ENCODE measurements at places on chromosomes 7 and 10.

DNA sequence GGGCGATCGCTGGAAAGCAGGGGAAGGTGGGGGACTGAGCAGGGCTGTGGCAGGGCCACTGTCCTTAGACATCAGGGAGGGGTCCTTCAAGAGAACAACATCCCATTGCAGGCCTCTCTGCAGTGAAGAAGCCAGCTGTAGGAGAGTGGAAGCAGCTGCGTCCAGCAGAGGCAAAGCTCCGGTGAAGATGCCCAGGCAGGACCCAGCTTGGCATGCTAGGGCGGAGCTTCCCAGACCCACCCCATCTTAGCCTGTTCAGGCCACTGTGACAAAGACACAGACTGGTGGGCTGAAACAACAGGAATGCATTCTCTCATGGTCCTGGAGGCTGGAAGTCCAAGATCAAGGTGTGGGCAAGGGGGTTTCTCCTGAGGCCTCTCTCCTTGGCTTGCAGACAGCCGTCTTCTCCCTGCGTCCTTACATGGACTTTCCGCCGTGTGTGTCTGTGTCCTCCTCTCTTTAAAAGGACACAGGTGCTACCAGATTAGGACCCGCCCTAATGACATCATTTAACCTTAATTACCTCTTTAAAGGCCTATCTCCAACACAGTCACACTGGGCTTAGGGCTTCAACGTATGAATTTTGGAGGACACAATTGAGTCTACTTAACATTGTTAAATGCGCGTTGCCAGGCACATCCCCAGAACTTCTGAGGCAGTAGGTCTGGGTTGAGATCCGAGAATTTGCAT is 178.1 kb upstream of the GRB10 start:
- DNase-seq = no peak

GRCh38 chr7:87210506-87210905 is 9.0 kb downstream of the TMEM243 start:
- DNase-seq = no peak

GRCh38 chr10:3797750-3798149 is 12.7 kb upstream of the KLF6 start:
- DNase-seq = no peak

- DNase-seq = no peak
Observed at GRCh38 chr10:95711492-95711891, 17.8 kb upstream of the TCTN3 start.

GRCh38 chr7:107644309-107644974 is 16.2 kb upstream of the SLC26A4 start:
- DNase-seq = no peak

DNA sequence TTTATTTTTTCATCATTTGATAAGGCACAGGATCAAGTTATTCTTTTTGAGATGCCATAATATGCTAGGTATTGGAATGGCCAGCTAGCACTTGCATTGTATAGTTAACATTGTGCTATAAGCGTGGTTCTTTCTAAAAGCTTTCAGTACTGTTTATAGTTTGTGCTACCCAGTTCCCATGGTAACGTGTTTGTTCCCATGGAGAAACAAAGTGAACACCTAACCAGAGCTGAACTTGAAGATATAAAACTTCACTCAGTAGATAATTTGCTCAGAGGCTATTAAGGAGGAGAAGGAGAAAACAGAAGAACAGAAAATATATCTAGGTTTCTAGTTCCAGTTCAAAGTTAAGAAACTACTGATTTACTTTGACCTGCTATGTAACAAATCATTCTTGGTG is 23.6 kb upstream of the ITGB8 start:
- DNase-seq = no peak

- DNase-seq = no peak
Observed at GRCh38 chr10:76435157-76435556, 1003.7 kb downstream of the LRMDA start.

DNA sequence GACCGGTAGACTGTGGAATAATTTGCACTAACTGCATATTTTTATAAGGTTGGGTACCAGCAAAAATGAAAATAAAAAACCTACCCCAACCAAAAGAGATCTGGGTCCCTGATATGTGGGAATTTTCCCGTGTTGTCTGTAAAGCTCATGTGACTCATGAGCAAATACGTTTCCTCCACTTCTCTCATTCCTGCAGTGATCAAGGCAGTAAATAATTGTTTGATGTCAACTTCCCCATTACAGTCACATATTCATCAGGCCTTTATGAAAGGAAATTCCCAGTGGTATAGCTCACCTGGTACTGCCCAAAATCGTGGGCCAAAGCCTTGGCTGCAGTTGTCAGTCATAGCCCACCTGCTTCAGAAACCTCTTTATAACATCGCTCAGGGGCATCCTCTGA is 166.0 kb upstream of the ANK3 start:
- DNase-seq = no peak

- DNase-seq = no peak
Observed at GRCh38 chr7:36726311-36726710, 2.0 kb upstream of the AOAH start.

DNA sequence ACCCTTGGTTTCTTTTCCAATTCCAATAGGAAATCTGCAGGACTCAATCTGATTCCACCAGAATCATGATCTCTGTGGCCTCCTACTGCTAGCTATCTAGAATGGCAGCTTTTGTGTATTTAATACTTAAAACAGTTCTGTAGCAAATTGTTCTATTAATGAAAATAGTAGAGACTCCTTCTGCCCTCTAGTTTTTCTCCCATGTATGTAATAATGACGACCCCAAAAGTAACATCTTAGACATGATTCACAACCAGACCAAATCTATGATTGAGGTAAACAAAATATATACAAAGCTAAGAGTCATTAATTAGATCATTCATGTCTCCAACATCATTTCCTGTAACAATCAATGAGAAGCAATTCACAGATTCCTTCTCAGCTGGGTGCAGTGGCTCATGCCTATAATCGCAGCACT is 259.1 kb upstream of the MKLN1 start:
- no peak for DNase-seq

GRCh38 chr7:119254742-119255141 is 1018.2 kb upstream of the KCND2 start:
- DNase-seq = no peak

- no peak for DNase-seq
Observed at GRCh38 chr10:114874827-114875411, 53.3 kb downstream of the FHIP2A start.

DNA sequence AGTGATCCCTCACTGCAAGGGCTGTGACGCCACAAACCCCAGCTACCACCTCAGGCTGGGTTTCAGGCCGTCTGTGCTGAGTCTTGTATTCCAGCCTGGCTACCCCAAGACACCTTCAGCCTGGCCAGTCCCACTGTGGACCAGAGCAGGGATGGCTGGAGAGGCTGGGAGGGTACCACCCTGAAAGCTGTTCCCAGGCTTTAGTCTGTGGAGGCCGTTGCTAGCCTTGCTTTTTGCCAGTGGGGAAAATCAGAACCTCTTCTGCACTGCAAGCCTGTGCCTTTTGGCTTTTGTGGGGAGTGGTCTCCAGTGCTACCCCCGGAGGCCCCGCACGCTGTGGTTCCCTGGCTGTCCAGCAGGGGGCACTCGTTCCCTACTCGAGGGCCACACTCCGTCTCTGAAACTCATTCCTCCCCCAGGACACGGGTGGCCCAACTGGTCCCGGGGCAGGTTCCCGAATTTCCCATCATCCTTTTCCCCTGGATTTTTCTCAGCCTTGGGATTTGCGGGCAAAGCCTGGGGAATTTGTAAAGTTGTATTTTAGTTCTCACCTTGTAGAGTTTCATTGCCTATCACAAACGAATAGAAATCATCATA is 128.4 kb upstream of the BTBD16 start:
- no peak for DNase-seq

- DNase-seq = no peak
Observed at GRCh38 chr7:112257073-112257472, 50.6 kb downstream of the ZNF277 start.

DNA sequence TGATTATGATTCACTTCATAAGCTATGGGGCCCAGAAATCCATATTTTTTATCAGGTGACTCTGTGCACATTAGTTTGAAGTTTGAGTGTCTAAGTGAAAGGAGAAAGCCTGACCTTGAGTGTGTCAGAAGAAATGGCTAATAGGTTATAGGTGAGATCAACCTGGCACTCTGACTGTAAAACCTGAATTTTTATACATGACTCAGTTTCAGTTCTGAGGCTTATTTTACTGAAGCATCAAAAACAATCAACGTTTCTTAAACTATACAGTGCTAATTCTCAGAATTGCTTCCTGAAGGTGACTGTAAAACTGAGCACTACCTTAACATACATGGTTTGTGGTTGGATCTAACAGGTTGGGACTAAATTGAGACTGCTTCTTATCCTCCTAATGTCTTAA is 159.4 kb upstream of the AHR start:
- DNase-seq = no peak

DNA sequence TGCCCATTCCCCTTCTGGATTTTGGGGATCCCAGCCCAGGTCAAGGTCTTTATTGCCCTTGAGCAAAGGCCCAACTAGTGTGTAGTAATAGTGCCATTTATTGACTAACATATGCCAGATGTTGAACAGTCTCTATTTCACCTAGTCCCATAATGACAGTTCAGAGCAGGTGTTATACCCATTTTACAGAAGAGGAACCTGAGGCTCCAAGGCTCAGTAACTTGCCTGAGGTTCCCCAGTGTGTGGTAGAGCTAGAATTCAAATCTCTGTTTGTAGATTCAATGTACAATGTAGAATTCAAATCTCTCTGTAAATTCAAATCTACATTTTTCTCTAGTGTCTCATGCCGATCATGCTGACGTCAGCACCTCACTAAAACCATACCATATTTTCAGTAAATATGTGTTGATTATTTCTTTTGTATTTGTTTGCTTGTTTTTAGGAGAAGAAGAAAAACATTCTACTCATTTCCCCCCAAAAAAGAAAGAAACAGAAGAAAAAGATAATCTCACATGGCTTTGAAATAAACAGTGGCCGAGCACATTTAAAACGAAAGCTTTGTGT is 329.7 kb downstream of the PRPF18 start:
- no peak for DNase-seq

GRCh38 chr7:2954433-2954853 is 89.2 kb downstream of the CARD11 start:
- no peak for DNase-seq

- no peak for DNase-seq
Observed at GRCh38 chr10:44988957-44989585, 10.5 kb upstream of the DEPP1 start.

DNA sequence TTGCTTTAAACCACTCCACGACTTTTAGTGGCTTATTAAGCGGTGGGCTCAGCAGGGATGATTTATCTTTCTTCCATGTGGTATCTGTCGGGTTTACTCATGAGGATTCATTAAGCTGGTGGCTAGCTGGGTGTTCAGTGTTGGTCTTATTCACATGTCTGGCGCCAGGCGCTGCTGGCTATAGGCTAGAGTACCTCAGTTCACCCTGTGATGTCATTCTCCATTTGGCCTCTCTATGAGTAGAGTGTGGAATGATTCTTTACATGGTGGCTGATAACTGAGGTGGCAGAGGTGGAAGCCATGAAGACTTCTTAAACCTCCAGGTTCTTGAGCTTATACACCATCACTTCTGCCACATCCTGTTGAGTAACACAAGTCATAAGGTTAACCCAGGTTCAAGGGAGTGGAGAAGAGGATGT is 115.4 kb downstream of the MLLT10 start:
- no peak for DNase-seq

DNA sequence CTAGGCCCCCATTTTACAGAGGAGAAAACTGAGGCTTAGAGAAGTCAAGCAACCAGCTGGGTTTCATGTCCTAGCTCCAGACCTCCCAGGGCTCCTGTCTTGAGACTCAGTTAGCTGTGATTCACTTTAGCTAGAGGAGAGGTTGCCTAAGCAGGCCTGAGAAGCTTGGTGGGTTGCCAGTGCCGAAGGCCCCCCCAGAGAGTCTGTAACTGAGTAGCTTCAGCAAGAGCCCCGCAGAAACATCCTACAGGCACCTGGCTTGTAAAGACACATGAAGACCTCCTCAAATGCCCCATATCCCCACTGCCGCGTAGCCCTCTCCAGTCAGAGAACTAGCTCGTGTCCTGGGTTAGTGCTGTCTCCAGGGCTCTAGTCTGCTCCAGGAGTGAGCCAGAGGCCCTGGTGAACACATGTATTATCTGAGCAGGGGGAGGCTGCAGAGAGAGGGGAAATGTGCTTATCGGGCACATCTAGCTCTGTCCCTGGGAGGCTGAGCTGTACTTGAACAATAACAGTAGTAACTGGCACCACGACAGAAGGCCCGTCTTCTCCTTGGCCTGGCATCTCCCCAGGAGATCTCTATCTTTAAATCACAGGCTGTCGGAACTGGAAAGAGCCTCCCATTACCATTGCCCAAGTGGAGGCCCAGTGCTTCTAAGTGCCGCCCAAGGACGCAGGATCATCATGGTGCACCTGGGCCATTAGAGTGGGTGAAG is 28.9 kb downstream of the UNC5B start:
- no peak for DNase-seq
